Osteocyte (in vitro differentiated cells): ENCODE measurements at places on chromosomes 3 and 15.

DNA sequence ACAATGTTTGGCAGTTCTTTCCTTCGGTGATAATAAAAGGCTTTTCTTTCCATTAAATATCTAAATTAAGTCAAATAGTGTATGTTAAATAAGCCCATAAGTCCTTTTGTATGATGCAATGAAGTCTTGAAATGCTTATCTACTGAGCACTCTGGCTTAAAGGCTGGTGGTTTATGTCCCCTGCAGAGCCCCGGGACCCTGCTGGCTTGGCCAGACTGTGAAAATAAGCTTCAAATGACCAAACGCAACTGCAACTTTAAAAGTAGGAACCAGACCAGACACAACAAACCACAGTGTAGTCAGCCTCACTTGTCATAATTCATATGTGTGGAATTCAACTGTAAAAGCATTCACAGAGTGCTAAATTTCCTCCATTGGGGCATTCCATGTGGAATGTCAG lies 72.5 kb downstream of the FOXP1 start:
- no peak for DNase-seq

GRCh38 chr3:72797773-72798543 lies 50.3 kb downstream of the SHQ1 start:
- DNase-seq = no peak

GRCh38 chr3:133408366-133408765 lies 8.5 kb downstream of the BFSP2 start:
- no peak for DNase-seq

- DNase-seq = no peak
These were observed 43.6 kb upstream of the PLXNA1 start for GRCh38 chr3:126939338-126939718.

DNA sequence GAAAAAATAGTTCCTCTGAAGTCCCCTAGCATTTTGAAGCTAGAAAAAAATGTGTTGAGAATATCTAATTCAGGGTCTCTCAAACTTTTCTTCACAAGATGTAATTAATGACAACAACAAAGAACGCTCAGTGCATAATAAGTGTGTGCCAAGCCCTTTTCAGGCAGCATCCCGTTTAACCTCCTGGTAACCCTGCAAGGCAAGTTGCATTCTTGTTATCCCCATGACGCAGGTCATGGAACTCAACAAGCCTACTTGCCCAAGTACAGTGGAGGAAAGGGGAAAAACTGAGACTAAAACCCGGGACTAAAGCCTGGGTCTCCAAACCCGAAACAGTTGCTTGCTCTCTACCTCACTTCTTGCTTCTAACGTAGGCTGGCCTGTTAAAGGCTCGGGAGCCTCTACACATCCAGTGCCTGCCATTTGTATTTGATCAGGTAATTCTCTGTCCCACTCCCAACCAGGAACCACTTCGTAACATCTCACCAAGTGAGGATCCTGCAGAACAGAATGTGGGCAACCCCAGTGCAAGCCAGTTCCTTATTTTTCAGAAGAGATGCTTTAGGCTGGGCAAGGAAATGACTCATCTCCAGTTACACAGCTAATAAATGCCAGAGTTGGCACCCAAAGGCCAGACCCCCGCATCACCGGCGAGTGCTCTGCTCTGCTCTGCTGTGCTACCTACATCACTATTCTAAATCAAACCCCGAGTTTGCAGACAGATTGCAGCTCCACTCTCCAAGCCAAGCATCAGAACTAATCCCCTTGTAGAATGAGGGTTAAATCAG lies 28.3 kb downstream of the LMCD1 start:
- DNase-seq = no peak

DNA sequence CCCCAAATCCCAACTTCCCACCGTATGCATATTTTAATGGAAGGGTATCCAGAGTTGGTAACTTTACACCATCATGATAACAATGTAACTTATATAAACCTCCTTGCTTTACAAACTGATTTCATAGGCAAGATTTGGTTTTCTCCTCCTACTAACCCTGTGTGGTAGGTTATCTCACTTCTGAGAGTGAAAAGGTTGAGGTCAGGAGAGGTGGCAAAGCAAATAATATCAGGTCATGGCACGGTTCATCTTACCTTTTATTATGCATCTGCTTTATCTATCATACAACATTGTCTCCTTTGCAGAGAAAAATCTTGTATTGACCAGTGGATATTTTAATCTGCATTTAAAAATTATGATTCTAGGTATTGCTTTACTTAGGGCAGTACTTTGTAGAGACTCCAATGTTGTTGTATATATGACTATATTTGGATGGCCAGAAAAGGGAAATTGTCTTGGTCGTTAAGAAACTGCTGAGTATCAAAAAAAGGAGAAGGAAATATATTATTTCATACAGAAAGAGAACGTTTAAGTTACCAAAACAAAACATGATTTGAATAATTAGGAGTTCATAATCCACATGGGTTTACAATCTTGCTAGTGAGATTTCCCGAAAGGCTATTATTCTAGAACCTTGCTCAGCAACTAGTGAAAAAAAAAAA lies 30.4 kb downstream of the NFKBIZ start:
- no peak for DNase-seq

DNA sequence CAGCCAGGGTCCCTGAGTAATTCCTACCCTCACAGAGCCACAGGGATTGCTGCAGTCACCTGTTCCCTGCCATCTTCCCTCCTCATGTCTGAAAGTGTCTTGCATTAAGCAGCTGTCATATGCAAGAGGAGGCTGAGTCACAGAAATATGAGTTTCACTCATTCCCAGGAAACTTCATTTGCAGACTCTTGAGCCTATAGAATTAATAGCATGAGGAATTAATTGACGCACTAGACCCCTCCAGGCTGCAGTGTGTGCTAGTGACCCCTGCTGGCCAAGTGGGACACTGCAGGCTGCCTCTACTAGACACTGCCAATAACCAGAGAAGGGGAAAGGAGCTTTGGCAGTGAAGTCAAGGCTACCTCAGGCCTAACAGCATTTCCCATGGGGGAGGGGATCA lies 50.6 kb upstream of the SLC6A1 start:
- no peak for DNase-seq
